Activated CD8-positive, alpha-beta memory T cell treated with anti-CD3 and anti-CD28 coated beads for 4 hours (primary cell): ENCODE measurements at places on chromosomes 16 and 17.

GRCh38 chr16:30519120-30520049 lies 7.0 kb downstream of the ZNF768 start:
- no peak for DNase-seq

DNA sequence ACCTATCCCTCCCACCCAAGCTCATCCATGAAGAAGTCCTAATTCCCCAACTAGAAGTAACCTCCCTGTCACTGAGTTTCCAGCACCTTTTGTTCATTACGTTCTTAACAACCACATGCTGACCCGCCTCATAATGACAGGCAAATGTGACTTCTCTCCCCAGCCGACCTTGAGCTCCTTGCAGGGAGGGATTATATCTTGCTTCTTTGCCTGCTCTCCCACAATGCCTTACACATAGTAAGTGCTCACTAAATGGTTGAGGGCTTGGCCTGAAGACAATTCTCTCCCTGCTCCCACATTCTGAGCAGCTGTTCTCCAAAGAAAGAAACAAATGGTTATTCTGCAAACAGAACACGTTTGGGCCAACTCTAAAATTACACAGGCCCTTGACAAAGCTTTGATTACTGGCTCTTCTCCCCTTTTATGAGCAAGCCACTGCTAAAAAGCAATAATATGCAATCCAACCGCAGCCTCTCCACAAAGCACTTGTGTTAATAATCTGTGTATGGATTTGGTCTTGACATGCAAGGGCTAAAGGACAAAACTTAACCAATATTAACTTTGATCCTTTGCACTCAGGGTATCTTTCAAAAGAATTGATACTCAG lies 23.2 kb downstream of the SLC39A11 start:
- DNase-seq = no peak

GRCh38 chr17:6994118-6994598 lies 1.7 kb upstream of the ALOX12 start:
- no peak for DNase-seq

- no peak for DNase-seq
Observed at GRCh38 chr16:17423221-17423620, 47.5 kb downstream of the XYLT1 start.

- DNase-seq = peak; percentile 25
Observed at GRCh38 chr16:3578610-3579551, 1.7 kb upstream of the NLRC3 start.

GRCh38 chr16:24737391-24737871 lies 8.0 kb downstream of the TNRC6A start:
- DNase-seq = no peak

GRCh38 chr17:82775001-82775823 lies 23.3 kb downstream of the TBCD start:
- DNase-seq = no peak

DNA sequence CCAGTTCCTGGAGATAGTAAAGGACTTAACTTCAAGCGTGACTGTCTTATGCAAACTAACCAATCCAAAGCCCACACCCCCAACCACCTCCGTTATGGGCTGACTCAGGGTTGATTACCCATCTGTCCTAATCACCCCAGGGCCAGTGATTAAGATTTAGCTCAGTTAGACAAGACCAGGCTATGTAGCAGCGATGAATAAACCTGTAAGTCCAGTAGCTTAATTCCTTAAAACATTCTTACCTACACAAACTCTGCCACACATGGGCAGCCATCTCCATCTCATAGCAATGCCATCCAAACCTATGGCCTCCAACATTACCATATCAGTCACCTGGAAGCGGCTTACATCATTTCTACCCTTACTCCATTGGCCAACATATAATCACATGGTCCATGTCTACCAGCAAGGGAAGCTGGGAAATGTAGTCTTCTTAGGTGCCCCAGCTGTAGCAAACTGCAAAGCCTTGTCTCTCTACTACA lies 266.7 kb downstream of the SHISA9 start:
- DNase-seq = no peak

- no peak for DNase-seq
Observed at GRCh38 chr17:47905221-47905733, 9.2 kb downstream of the SP2 start.

- peak; percentile 54 for DNase-seq
Observed at GRCh38 chr16:23504453-23505179, 5.7 kb downstream of the GGA2 start.

- DNase-seq = no peak
Observed at GRCh38 chr16:74046524-74046923, 250.1 kb upstream of the PSMD7 start.

- DNase-seq = no peak
Observed at GRCh38 chr17:225551-225950, 44.1 kb upstream of the DOC2B start.

DNA sequence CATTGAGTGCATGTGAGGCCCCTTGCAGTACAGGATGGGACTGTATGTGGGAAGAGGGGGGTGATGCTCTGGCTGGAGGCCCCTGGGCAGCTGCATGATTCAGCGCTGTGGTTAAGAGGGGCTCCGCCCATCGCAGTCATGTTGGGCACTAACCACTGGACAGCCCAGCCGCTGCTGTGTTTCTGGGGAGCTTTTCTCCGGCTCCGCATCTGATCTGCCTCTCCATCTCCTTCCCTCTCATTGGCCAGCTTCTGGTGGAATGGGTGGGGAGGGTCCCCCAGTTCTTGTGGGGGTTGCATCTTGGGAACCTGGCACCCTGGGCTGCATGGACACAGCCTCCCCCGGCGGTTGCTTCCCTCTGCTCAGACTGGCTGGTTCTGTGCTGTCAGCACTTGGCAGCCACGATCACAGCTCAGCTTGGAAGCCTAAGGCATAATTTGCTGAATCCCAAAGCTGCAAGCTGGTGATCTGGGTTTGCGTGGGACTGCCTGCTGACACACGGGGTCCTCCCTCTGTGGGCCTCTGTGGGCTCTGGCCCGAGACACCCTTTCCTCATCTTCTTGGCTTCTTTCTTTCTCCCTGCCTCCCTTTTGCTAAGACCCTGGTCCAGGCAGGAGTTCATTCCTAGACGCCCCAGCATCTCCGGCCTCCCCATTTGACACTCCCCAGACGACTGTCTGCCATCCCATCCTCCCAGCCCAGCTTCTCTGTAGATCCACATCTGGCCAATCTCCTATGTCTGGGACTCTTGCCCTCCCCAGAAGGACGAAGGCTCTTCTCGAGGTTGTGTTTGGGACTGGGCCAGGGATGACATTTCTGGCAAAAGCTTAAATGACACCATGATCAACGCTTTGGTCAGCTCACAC lies 168.3 kb downstream of the SEC14L1 start:
- DNase-seq = no peak

GRCh38 chr17:19274893-19275292 lies 37.7 kb downstream of the EPN2 start:
- DNase-seq = no peak

DNA sequence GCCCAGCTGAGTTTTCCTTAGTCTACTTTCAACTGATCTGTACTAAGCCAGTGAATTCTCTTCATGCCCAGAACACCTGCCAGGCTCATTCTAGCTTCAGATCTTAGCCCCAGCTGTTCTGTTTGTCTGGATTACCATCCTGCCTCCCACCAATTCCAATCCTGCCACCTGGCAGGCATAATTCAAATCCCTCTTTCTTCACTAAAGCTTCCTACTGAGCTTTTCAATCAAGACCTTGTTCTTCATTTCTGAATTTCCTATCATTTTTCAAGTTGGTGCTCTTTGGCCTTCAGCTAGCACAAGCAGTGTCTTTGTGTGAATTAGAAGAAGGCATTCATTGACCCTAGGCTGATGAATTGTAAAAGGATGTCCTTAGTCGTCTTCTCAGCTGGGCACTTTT lies 357.6 kb downstream of the UTP18 start:
- DNase-seq = no peak

DNA sequence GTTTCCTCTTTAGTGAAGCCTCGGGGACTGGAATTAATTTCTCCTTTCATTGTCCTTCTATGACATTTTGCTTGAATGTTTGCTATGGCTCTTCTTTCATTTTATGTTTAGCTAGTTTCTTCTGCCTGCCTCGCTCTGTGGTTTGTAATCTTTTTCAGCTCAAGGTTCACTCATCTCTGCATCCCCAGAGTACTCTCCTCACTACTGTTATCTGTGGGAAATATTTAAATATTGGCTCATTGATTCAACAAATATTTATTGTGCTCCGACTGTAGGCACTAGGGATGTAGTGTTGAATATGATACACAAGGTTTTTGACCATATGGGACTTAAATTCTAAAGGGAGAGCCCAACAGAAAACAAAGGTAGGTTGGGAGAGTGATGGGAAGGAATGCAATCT lies 195.9 kb downstream of the PHKB start:
- DNase-seq = no peak

DNA sequence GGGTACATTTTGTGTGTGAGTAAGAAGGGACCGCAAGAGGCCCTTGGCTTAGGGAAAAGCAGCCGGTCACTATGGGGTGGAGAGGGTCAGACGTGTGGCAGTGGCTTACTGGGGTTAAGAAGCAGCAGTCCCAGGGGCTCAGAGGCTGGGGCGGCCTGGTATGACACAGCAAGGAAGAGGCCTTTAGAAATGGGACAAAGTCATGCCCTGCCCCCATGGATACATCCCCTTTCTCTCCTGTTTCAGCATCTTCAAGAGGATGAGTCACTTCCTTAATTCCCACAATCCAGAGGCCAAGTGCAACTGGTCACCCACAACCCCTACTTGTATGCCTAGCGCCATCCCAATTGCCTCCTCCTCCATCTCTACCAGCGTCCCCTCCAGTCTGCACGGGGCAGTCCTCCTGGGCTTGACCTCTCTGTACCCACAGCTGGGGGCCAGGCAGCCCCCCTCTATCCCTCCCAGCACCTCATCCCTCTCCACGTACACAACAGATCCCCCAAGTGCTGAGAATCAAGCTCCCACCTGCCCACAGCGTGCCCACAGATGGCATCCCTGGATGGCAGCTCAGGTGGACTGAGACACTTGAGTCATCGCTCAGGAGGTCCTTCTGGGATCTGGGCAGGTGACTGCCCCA lies 6.9 kb upstream of the EFTUD2 start:
- no peak for DNase-seq

DNA sequence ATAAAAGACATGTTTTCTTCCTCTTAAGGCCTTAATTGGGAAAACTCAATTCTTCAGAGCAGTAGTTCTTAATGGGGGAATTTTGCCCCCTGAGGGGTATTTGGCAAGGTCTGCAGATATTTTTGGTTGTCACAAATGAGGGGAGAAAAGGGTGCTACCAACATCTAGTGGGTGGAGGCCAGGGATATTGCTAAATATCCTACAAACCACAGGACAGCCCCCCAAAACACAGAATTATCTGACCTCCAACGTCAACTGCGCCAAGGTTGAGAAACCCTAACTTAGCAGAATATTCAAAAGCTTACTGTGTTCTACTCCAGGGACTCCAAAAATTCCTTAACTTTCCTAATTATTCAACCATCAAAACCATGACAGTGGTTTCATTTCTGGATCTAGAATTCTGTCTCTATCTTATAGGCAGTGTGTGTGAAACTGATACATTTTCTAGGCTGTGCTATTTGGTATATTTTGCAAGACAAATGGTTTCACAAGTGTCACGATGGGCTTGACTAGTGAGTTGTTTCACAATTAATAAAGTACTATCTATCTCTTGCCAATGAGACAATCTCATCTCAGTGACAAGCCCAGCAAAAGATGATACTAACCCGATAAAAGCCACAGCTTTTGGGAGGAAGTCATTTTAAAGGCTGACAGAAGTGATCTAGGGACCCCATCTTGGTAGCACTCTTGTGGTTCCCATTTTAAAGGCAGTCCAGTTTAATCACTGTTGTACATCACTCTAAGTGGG lies 14.7 kb downstream of the TXNDC11 start:
- no peak for DNase-seq

GRCh38 chr17:36941265-36942010 lies 4.2 kb downstream of the LHX1 start:
- no peak for DNase-seq

GRCh38 chr16:30526137-30526822 lies at the start of gene ZNF768:
Gene ZNF768, minus strand, starts transcription at chr16:30526566. Its CDS starts 153 bp downstream, at chr16:30526413.
- peak; percentile 13 for DNase-seq

DNA sequence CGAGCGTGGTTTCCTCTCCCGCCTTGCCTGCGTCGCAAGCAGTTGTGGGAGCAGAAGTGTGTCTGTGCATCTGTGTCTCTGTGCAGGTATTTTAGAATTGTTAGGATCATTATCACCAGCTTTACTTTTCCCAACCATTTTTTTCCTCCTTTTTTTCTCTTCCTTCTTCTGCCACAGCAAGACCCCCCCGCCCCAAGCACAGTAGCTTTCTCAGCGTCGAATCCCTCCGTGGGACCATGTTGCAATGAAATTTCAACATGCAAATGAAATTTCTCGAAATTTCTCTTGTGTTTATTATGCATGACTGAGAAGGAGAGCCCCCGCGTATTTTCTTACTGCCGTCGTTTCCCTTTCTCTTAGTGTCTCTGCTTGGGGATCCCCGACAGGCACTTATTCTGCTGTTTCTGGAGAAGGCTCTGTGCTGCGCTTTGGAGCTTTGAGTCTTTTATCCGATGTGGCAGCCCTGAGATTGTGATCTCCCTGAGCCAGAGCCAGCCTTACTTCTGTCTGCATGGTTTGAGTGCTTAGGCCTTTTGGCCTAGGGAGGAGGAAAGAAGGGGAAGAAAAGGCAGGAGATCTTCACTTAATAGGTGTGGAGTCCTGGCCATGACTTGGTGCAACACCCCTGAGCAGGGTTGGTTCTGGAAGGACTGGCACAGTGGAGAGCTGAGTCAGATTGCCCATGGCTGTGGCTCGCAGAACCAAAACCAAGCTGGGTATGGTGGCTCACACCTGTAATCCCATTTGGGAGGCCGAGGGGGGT lies 5.0 kb downstream of the ARMC7 start:
- no peak for DNase-seq

DNA sequence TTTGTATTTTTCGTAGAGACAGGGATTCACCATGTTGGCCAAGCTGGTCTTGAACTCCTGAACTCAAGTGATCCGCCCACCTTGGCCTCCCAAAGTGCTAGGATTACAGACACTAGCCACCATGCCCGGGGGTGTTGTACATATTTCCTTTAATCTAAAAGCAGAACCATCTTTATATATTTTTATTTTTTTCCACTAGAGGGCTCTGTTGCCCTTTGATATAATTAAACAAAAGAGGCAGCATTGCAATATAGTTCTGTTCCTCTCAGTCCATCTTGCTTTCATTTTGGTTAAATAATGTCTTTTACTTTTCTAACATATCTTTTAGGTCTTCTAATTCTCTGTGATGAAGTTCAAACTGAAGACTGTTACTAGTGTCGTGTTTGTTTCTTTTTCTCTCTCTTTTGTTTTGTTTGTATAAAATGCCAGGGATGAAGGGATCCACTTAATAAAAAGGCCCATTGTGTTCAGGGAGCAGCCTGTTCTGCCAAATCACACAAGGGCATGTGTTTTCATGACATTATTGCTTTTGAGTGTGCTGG lies 23.4 kb downstream of the WWOX start:
- DNase-seq = no peak

- DNase-seq = no peak
Observed at GRCh38 chr17:43536236-43536992, 9.7 kb downstream of the ETV4 start.

- no peak for DNase-seq
Observed at GRCh38 chr16:25270577-25270976, 12.9 kb upstream of the ZKSCAN2 start.
